ENCODE measurements at places on chromosomes 3 and 15.

- no peak for DNase-seq
Measured at GRCh38 chr3:197427021-197427420, 128.6 kb upstream of the DLG1 start.

DNA sequence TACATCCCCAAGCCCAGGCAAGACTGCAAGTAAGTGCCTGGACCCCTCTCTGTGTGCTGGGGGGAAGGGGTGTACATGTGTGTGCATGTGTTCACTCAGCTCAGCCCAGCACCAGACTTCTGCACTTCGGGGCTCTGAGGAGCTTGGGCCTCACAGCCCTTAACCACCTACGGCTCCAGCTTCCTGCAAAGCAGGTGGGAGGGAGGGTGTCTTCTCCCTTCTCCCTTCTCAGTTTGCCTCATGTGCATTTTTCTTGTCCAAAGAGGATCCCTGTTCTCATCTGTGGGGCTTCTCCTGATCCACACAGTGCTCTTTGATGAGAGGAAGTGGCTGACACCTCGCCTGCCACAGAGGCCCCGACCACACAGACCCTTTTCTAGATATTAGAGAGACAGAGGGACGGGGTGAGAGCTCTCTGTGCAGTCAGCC is 69.3 kb downstream of the MESD start:
- DNase-seq = no peak

DNA sequence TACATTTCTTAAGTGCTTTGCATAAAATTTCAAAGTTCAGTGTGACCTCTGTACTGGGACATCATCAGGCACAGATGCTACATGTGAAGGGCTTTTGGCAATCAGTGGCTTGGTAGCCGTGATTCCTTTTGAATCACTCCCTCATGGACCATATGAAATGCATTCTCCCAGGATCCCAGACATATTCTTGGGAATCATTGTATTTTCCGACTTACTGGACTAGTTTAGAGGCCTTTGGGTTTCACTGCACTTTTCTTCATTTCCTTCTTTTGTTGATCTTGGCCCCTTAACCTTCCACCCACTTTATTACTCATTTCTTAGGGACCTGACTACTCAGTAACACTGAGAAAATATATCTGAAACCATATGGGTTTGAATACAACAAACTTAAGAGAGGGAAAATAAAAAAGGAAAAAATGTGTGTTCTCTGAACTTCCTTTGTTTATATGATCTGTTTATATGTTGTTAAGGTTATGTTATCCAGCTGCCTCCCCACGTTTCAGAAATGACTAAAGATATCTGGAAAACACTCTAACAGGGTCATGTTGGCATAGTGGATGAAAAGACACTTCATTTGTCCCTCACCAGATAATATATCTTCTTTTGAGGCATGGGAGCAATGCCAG is 35.1 kb downstream of the HMG20A start:
- DNase-seq = no peak

- DNase-seq = no peak
Measured at GRCh38 chr15:41806291-41807181, 21.4 kb upstream of the JMJD7 start.

GRCh38 chr3:149792452-149793270 is at the start of gene ANKUB1:
Gene ANKUB1, minus strand, starts transcription at chr3:149792554. Its CDS starts 188 bp downstream, at chr3:149792366.
- DNase-seq = no peak

GRCh38 chr15:80890341-80891005 is 99.1 kb downstream of the MESD start:
- DNase-seq = no peak

DNA sequence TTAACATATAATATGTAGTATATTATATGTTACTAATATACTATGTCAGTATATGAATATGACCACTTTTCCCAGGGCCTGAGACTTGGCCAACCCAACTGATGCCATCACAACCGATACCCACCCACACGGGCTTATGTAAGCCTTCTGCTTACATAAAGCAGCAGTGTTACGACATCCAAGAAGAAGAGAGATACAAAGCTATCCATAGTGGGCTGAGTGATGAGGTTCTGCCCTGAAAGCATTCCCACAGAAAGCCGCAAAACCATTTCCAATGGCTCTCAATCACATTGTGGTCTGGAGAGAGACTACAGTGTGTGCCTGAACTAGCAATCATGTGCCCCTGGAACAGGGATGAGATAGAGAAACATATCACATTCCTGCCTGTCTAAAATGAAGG is 177.9 kb downstream of the PLOD2 start:
- DNase-seq = no peak

DNA sequence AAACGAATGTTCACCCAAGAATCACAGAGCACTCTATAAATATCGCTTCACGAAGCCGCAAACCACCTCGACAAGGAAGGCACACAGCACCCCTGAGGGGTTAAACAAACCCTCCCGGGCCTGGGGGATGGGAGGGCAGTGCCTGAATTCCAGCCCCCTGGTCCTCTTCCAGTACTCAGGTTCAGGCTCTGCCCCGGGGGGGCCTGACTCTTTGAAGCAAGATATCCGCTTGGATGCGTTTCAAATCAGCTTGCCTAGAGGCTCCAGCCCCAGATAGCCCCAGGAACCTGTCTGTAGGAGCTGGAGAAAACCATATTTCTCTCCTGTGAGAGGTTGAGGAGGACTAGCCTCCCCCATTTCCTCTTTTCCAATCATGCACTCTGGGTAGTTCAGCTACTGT is 194.7 kb downstream of the WNT5A start:
- DNase-seq = no peak

DNA sequence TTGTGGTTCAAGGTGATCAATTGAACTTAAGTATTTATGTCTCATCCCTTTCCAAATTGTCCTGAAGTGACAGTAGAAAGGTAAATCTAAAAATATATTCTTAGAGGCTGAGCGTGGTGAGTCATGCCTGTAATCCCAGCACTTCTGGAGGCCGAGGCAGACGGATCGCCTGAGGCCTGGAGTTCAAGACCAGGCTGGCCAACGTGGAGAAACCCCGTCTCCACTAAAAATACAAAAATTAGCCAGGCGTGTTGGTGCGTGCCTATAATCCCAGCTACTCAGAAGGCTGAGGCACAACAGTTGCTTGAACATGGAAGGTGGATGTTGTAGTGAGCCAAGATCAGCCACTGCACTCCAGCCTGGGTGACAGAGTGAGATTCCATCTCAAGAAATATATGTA is 226.6 kb downstream of the DPH6 start:
- DNase-seq = no peak

DNA sequence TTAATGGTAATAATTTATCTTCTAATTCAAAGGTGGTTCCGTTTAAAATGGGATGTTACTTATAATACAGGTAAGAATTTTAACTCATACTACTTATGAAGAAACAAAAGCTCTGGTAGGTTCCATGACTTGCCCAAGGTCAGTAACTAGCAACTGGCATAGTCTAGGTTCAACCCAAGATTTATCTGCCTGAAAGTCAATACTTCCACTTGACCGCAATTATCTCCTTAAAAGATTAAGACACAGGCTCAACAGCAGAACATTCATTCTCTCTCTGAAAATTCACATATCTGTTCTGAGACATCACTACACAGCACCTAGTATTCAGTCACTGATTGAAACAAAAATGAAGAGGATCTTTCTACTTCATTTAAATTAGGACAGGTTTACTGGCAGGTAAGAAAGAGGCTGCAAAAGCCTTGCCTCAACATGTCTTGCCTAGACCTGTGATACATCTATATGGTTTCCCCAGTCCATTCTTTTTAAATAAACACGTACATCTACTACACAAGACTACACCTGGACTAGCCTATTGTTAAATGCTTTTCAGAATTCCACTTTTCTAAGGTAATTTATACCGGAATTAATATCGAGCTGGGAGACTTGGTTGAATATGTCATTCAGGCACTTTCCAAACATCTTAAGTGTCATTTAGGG is 1.2 kb downstream of the CSNK1G1 start:
- DNase-seq = no peak

GRCh38 chr3:150763841-150764483 is 993 bp upstream of the SIAH2 start:
- DNase-seq = peak; percentile 29

Data from progenitor cell of endocrine pancreas (in vitro differentiated cells).